HCT116 (cell line): ENCODE measurements at places on chromosomes 12 and 14. TPM values are rescaled to one million over a fixed set of nuclear protein-coding genes. Genes with fewer than 3 reads are reported as not detected.

P2RX2 gene
- total RNA-seq, result not detected

IL22 gene
- total RNA-seq, result not detected

TMEM30B gene
- total RNA-seq, result 0.12 TPM

USP44 gene
- 0.17 TPM for total RNA-seq

PTPRQ gene
- total RNA-seq, result not detected

CCDC196 gene
- not detected for total RNA-seq

HCAR1 gene
- not detected for total RNA-seq

OR9K2 gene
- total RNA-seq, result not detected

OR6C6 gene
- not detected for total RNA-seq

BMP4 gene
- 145 TPM for total RNA-seq

STXBP6 gene
- total RNA-seq, result 0.27 TPM

ARMH4 gene
- total RNA-seq, result 1.7 TPM

A2M gene
- total RNA-seq, result 3.0 TPM

AQP2 gene
- total RNA-seq, result not detected
